Keratinocyte (primary cell): ENCODE measurements at places on chromosomes 2 and 18.

DNA sequence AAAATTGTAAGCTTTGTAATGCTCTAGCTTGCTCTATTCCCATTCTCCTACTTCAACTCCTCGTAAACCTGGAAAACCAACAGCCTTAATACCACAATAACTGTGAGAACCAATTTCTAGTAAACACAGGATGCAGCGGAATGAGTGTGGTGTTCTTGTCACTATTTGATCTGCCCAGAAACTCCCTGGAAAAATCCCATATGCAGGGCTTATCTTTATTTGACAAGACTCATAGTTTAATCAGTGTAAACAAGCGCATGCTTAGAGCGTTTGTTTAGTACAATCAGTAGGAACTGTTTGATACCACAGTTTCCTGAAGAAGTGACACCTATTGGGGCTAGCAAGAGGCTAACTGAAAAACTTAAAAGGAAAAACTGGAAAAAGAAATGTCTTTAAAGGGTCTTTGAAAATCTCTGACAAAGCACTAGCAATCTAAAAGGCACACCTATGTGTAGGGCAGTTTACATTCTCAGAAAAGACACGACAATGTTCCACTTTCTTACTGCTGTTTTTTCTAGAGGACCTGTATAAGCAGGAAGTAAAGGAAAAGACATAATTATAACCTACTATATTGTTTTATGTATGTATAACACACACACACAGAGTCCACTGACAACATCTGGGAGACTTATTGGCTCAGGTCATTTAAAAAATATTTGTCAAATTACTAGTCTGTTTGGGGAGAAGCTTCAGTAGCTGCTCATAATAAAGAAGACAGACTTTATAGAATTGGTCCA, 241.4 kb upstream of the KLHL14 start:
- H3K4me3 ChIP-seq, result no peak overlapping the region
- H3K36me3 ChIP-seq, result no peaks in the 10 kb centered on the region
- H3K27me3 ChIP-seq, result no peaks in the 10 kb centered on the region
- H3K27ac ChIP-seq, result no peak overlapping the region
- no peaks in the 10 kb centered on the region for H3K4me1 ChIP-seq

GRCh38 chr2:11995456-11995855, 249.0 kb downstream of the LPIN1 start:
- no peak for DNase-seq
- no peak overlapping the region for H3K27ac ChIP-seq
- H3K36me3 ChIP-seq, result no peaks in the 10 kb centered on the region
- no peak overlapping the region for H3K4me3 ChIP-seq
- H3K27me3 ChIP-seq, result peaks cover under 1% of the 10 kb centered on the region

DNA sequence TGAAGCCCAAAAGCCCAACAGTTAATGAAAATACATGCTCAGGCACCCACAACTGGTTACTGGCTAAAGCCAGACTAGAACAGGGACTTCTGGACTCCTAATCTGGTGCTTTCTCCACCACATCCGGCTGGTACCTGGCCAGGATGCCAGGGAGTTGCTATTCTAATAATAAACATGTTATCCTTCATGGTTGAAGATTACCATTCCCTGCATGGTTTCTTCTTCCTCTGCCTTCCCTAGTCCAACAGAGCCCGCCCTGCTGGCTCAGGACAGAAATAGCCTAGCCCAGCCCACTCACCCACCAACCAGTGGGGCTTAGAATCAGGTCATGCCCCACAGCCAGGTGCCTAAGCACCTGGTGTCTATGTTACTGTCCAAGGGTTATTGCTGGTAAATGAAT, 184.2 kb downstream of the TMEM247 start:
- no peak overlapping the region for H3K27ac ChIP-seq
- no peaks in the 10 kb centered on the region for H3K36me3 ChIP-seq
- H3K4me3 ChIP-seq, result no peak overlapping the region
- H3K4me1 ChIP-seq, result no peaks in the 10 kb centered on the region
- DNase-seq, result no peak

- peaks cover 18% of the 10 kb centered on the region for H3K4me1 ChIP-seq
- H3K27ac ChIP-seq, result peak overlapping the region; percentile 5
- no peaks in the 10 kb centered on the region for H3K27me3 ChIP-seq
- no peak overlapping the region for H3K4me3 ChIP-seq
- no peaks in the 10 kb centered on the region for H3K36me3 ChIP-seq
These were observed 44.5 kb downstream of the USP34 start for GRCh38 chr2:61426267-61426897.

GRCh38 chr2:54063967-54064535, 51.4 kb upstream of the ACYP2 start:
- H3K4me3 ChIP-seq, result no peak overlapping the region
- H3K4me1 ChIP-seq, result peaks cover 51% of the 10 kb centered on the region
- DNase-seq, result no peak
- H3K36me3 ChIP-seq, result no peaks in the 10 kb centered on the region
- H3K27ac ChIP-seq, result peak overlapping the region; percentile 0

- H3K4me3 ChIP-seq, result no peak overlapping the region
- DNase-seq, result no peak
- H3K4me1 ChIP-seq, result no peaks in the 10 kb centered on the region
- H3K27me3 ChIP-seq, result no peaks in the 10 kb centered on the region
- H3K36me3 ChIP-seq, result no peaks in the 10 kb centered on the region
These were observed 86.2 kb downstream of the SMIM21 start for GRCh38 chr18:75341267-75341666.

DNA sequence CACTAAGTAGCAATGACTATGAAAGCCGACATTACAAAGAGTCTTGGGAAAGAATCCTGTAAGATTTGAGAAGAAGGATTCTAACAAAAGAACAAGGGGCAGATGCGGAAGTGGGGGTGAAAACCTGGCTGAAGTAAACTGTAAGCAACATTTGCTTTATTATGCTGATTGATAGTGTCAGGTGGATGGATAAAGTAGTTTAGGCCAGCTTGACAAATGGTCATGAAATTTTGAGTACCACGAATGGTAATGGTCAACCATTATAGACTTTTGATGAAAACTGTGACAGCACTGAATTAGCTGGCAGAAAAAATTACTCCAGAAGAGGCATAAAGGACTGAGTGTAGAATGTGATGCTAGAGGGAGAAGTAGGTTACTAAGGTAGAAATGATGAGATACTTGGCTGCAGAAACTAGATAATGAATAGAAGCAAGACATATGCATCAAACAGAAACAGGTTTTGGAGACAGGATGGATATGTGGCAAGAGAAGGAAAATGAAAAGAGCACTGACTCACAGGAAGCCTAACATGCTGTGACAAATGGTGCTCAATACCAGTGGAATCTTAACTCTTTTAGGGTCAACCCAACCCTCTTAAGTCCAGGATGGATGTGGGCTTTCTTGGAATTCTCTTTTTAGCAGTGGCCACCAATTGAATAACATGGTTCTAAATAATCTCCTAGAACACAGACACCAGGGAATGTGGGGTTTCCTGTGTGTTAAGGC, 6.8 kb downstream of the THUMPD2 start:
- peak overlapping the region; percentile 78 for H3K27ac ChIP-seq
- peaks cover 5% of the 10 kb centered on the region for H3K36me3 ChIP-seq
- H3K4me1 ChIP-seq, result peaks cover 26% of the 10 kb centered on the region

GRCh38 chr2:135285391-135285790, 233.3 kb downstream of the RAB3GAP1 start:
- no peaks in the 10 kb centered on the region for H3K36me3 ChIP-seq
- no peak for DNase-seq
- no peaks in the 10 kb centered on the region for H3K27me3 ChIP-seq
- no peak overlapping the region for H3K27ac ChIP-seq
- H3K4me1 ChIP-seq, result no peaks in the 10 kb centered on the region

DNA sequence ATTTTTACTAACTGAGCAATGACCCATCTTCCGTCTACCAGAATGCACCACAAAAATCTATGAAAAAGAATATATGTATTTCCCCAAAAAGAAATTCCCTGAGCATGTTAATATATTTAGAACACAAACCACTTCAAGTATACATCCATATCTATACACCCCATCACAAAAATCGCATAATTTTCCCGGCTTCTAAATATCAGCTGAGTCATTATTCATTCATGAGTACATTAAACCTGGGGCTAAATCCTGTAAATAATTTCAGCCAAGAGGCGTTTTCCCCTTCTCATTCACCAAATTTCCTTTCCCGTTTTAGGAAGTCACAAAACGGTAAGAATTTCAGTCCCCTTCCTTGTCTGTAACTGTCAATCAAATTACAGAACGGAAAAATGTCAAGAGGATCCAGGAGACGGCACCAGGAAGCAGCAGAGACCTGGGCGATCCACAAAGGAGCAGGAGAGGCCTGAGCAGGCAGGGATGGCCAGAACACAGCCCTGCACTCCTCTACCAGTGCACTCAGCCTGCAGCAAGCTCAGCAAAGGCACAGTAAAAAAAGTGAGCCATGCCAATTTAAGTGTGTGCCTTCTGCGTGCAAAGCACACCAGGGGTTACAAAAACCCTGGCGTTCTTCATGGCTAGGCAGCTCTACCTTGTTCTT, 300.7 kb downstream of the TCF4 start:
- no peak for DNase-seq
- no peak overlapping the region for H3K27ac ChIP-seq
- no peaks in the 10 kb centered on the region for H3K36me3 ChIP-seq
- H3K4me3 ChIP-seq, result no peak overlapping the region
- H3K4me1 ChIP-seq, result peaks cover 4% of the 10 kb centered on the region
- no peaks in the 10 kb centered on the region for H3K27me3 ChIP-seq
